Gastrocnemius medialis (tissue), 4 donors: ENCODE measurements at places on chromosomes 7 and 10.

GRCh38 chr7:63117-63480 lies 129.3 kb upstream of the FAM20C start:
- peaks cover 3% of the 10 kb centered on the region for H3K4me1 ChIP-seq
- H3K27ac ChIP-seq, result no peak overlapping the region
- no peaks in the 10 kb centered on the region for H3K27me3 ChIP-seq

DNA sequence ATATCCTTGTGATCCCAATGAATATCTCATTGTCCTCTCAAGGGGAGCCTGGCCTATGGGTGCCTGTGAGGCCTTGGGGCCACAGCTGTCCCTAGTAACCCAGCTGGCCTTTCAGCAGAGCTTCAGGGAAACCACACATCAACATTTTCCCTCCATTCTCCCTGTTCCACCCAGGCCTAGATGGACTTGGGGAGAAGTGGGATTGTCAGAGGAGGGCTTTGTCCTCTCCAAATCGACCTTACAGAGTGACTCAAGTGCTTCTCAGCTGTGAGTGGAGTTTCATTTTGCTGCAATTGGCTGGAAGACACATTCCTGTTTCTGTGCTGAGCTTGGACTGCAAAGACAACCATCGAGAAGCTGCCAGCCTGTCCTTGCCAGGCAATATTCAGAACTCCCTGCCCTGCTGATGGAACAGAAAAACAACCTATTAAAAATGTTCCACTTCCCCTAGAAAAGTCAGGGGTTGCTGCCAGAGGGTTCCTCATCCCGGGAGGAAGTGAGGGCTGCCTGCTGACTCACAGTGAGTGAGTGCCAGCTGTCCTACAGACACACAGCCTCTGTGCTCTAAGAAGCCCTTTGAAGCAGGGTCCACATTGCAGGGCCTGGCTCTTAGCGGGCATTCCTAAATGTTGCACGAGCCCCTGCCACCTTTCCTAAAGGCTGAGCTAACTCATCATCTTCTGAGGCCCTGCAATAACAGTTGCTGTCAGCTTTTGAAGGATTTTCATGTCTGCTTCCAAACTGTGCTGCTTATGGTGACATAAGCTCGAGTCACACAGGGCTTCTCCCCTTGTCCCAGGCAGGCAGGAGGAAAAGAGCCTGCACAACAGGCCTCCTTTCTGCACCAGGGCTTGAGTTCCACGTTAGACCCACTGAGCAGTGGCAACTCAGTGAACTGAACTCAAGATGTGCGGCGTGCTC lies 20.5 kb downstream of the STRA8 start:
- H3K27me3 ChIP-seq, result no peaks in the 10 kb centered on the region
- no peak overlapping the region for H3K4me3 ChIP-seq
- H3K27ac ChIP-seq, result peak overlapping the region; percentile 72
- peak; percentile 49 for DNase-seq
- no peaks in the 10 kb centered on the region for H3K36me3 ChIP-seq

DNA sequence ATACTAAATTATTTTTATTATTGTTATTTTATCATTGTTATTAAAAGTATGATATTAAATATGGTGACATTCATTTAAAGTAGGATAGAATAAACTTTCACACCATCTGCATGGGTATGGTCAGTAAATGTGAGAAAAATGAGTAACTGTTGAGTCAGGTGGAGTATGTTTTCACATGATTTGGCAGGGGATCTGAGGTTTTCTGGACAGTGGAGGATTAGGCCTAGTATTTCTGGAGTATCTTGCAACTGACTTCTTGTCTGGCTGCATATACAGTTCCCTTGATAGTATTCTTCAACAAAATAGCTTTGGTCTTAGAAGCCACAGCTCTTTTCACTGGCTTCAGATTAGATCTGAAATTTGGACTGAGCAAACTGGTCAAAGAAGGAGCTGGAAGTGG lies 54.5 kb downstream of the GBF1 start:
- H3K4me1 ChIP-seq, result peaks cover 38% of the 10 kb centered on the region
- H3K36me3 ChIP-seq, result no peaks in the 10 kb centered on the region
- no peak for DNase-seq
- no peaks in the 10 kb centered on the region for H3K27me3 ChIP-seq

GRCh38 chr7:114088470-114088940 lies 169.7 kb upstream of the PPP1R3A start:
- peak overlapping the region; percentile 63 for H3K4me3 ChIP-seq
- H3K27me3 ChIP-seq, result no peaks in the 10 kb centered on the region
- H3K4me1 ChIP-seq, result peaks cover 32% of the 10 kb centered on the region
- no peak for DNase-seq

DNA sequence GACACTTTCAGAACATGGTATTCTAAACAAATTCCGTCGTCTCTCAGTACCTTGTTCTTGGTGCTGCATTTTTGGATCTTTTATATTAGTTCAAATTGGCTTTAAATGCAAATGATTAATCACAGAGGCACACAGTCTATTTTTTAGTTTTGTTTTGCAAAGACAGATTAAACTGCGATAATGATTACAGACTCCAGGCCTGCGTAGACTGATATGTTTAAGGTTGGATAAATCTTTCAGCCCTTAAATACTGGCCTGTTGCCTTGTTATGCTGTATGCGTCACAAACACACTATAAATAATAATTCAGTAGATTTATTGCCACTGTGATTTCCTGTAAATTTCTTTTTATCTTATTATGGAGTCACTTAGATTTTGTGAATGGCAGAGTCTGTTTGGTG lies 19.3 kb downstream of the CACNB2 start:
- H3K4me3 ChIP-seq, result no peak overlapping the region
- no peaks in the 10 kb centered on the region for H3K36me3 ChIP-seq
- no peak for DNase-seq
- peaks cover 7% of the 10 kb centered on the region for H3K4me1 ChIP-seq
- H3K27ac ChIP-seq, result no peak overlapping the region

DNA sequence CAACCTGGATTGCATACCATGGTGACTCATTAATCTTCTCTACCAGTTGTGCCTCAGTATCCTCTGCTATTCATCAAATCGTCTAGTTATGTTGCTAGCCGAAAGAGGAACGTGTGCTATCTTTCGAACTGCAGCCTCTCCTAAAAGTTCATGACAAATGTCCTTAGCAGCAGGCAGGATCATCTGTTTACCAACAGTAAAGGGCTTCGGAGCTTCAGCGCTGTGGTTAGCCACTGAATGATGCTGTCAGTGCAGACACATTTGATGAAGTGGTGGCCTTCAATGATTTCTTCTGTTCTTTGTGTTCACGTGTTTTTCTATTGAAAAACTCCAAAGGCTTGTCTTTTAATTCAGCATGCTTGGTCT lies 68.8 kb downstream of the CSTF2T start:
- H3K27ac ChIP-seq, result no peak overlapping the region
- H3K4me3 ChIP-seq, result no peak overlapping the region
- H3K36me3 ChIP-seq, result no peaks in the 10 kb centered on the region

DNA sequence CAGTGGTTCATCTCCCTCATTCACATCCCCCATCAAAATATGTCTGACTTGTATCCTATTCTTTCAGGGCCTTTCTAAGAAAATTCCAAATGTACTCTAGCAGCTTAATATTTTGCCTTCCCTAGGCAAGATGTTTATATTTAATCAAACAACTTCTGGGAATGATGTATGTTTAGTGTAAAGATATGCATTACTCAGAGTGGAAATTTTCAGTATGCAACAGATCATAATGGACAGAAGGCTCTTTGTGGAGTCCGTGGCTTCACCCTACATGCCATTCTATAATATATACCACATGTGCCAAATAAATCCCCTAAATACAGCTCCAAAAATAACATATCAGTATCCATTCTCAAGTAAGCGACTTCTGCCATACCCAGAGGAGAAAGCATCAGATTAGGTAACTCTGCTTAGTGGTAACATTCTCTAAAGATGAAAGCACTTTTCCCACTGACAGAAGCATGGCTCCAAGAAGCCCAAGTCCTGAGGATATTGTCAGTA lies 316.6 kb downstream of the KCNMA1 start:
- H3K4me3 ChIP-seq, result no peak overlapping the region
- H3K4me1 ChIP-seq, result peaks cover 28% of the 10 kb centered on the region
- H3K36me3 ChIP-seq, result no peaks in the 10 kb centered on the region
- H3K27ac ChIP-seq, result no peak overlapping the region
- no peak for DNase-seq

GRCh38 chr10:122492999-122493481 lies 31.7 kb downstream of the HTRA1 start:
- DNase-seq, result peak; percentile 24
- H3K27me3 ChIP-seq, result no peaks in the 10 kb centered on the region
- H3K36me3 ChIP-seq, result no peaks in the 10 kb centered on the region
- peak overlapping the region; percentile 48 for H3K27ac ChIP-seq
- H3K4me1 ChIP-seq, result peaks cover 6% of the 10 kb centered on the region
- no peak overlapping the region for H3K4me3 ChIP-seq

- H3K36me3 ChIP-seq, result peaks cover 5% of the 10 kb centered on the region
- DNase-seq, result no peak
- no peaks in the 10 kb centered on the region for H3K27me3 ChIP-seq
- H3K4me3 ChIP-seq, result no peak overlapping the region
- no peak overlapping the region for H3K27ac ChIP-seq
These were observed 34.2 kb downstream of the TYW1B start for GRCh38 chr7:72793791-72794190.

- no peak overlapping the region for H3K27ac ChIP-seq
- no peaks in the 10 kb centered on the region for H3K4me1 ChIP-seq
- DNase-seq, result no peak
These were observed 1139.7 kb upstream of the CELF2 start for GRCh38 chr10:9877978-9878377.

DNA sequence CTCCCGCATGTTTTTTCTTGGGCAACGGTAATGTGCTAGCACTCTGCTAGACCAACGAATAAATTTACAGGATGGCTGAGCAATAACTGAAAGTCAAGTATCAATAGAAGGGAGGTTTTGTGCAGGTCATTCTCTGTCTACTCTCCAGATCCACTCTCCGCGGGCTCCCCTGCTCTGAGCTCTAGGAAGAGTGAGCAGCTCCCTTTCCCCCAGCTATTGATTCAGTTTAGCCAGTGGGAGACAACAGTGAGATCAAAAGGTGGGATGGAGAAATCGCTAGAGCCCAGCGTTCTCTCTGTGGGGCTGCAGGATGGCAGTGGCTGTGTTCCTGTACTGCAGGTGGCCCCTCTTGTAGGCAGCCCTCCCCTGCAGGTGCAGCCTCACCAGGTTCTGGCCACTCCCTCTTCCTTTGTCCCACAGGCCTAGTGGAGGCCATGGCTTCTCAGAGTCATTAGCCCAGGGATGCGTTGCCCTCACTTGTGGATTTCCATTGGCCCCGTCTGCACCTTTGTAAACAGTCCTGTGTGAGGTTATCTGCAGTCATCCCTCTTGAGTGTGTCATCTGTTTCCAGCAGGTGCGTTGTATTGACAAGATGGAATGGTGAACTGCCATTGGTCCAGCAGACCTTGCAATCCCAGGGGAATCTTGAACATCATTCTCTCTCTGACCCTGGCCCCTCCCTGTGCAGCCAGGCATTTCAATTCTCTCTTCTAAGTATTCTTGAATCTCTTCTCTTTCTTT lies 11.1 kb downstream of the MSRB2 start:
- H3K4me3 ChIP-seq, result no peak overlapping the region
- no peaks in the 10 kb centered on the region for H3K27me3 ChIP-seq
- peaks cover 2% of the 10 kb centered on the region for H3K36me3 ChIP-seq

DNA sequence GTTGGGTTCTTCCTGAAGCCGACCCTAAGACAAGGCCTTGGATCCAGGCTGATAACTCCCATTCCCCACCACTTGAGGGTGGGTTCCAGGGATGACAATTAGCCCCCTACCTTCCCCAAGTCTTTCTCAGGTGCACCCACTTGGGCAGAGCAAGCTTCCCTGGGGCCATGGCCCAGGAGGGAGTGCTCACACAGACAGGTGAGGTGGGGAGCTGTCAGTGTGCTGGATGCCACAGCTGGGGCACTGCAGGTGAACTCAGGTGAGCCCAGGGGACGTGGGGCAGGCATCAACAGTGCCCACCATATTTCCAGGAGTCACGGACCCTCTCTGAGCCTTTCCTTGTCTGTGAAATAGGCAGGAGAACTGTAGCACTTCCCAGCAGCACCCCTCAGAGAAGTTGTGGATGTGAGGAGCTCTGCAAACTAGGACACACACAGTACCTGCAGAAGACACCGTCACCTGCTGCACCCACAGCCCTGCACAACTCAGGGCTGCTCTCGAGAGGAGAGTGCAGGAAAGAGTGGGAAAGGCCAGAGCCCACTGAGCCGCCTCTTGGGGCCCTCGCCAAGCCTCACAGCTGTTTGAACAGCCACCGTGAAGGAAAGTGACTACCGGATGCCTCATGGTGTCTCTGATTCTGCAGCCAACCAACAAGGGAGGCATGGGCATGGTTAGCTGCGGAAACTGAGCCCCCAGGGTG lies 17.9 kb downstream of the SH3PXD2A start:
- no peak for DNase-seq
- H3K4me3 ChIP-seq, result no peak overlapping the region
- H3K36me3 ChIP-seq, result no peaks in the 10 kb centered on the region
- H3K4me1 ChIP-seq, result peaks cover 77% of the 10 kb centered on the region
- H3K27ac ChIP-seq, result no peak overlapping the region

DNA sequence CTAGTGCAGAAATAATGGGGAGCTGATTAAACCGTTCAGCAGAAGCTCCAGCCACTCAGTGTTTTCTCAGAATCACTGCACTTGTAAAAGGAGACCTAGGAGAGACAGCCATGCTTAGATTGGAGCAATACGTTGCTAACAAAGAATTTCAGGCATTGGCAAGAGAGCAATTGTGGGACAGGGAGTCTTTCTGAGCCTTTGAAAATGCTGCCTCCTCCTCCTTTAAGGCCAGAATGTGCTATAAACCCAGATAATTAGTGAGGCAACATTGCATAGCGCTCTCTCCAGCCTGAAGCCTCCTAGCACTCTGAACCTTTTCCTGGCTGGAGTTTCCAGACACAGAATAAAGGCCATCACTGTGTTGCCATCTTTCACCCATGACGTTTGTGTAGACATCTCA lies 18.5 kb upstream of the PTPRN2 start:
- DNase-seq, result no peak
- H3K36me3 ChIP-seq, result no peaks in the 10 kb centered on the region
- H3K4me3 ChIP-seq, result no peak overlapping the region
- no peaks in the 10 kb centered on the region for H3K4me1 ChIP-seq
- no peaks in the 10 kb centered on the region for H3K27me3 ChIP-seq

DNA sequence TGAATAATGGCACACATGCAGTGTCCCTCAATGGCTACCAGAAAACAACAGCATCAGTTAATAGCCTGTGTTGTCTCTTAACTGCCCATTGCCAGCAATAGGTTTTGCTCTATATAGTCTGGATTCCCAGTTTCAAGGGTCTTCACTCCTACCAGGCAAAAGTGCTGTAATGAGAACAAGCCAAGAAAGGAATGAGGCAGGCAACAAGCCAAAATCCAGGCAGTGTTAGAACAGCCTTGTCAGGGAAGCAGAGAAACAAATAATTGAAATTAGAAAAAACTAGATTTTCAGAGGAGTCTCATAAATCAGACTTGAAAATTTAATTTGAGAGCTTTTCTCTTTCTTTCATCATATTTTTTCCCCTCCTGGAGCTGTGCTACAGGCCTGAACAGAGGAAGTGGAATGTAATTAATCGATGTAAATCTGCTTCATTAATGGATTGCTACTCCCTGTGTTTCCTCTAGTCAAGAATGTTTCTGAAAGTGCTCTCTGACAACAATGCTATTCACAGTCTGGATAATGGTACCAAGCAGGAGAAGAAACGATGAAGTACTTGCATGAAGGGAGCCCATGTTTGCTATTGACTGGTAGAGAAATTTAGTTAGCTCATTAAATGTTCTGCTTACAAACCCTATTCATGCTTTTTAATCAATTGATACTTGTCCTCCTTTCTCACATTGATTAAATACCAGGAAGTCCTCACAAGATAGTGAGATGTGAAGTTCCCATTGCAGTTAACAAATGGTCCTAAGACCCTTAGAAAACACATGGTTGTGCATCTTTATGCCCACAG lies 202.0 kb upstream of the LRRTM3 start:
- no peak overlapping the region for H3K27ac ChIP-seq
- H3K36me3 ChIP-seq, result no peaks in the 10 kb centered on the region
- no peak overlapping the region for H3K4me3 ChIP-seq
- no peak for DNase-seq
- H3K4me1 ChIP-seq, result no peaks in the 10 kb centered on the region
